ENCODE measurements at places on chromosomes 2 and 18.
A peak's percentile ranks its signal among the peaks of the same experiment; 100 is the strongest.

GRCh38 chr2:151946899-151947812, 118.9 kb upstream of the ARL5A start:
- DNase-seq: peak; percentile 39

GRCh38 chr2:33013684-33014110, 66.9 kb downstream of the LTBP1 start:
- no peak for DNase-seq

- DNase-seq: no peak
Measured at GRCh38 chr2:219783359-219783975, 156.0 kb downstream of the SLC4A3 start.

DNA sequence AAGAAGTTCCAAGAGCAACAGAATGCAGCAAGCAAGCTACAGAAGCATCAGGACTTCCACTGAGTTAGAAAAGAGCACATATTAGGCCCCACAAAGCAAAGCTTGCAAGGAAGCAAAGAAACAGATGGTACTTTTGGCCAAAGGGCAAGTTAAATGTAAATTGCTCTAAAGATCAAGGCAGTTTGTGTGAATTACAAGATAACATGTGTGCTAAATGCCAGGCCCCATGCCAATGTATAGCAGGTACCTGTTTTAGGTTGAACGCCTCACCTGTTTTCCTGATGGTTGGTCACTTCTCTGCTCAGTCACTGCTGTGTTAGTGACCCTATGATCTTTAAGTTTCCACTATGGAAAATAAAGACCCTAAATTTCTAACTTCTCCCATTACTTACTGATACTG, 606.5 kb upstream of the GYPC start:
- no peak for DNase-seq

All from right kidney (tissue), 9 donors.